ENCODE measurements at places on chromosomes 3 and 15.

DNA sequence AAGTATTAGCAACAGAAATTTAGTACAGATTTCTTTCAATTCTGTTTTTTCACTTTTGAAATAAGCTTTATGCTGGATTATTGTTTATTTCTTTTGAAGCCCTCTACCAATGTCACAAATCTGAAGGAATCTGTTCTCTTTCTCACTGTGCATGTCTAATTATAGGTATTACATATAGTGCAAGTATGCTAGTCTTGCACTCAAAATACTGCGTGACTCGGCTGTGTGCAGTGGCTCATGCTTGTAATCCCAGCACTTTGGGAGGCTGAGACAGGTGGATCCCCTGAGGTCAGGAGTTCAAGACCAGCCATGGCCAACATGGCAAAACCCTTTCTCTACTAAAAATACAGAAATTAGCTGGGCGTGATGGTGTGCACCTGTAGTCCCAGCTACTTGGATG lies 95.8 kb upstream of the PLAAT1 start:
- no peaks in the 10 kb centered on the region for H3K36me3 ChIP-seq
- DNase-seq = no peak
- no peak overlapping the region for H3K27ac ChIP-seq
- no peak overlapping the region for H3K4me3 ChIP-seq
- H3K4me1 ChIP-seq = no peaks in the 10 kb centered on the region
- no peaks in the 10 kb centered on the region for H3K27me3 ChIP-seq

DNA sequence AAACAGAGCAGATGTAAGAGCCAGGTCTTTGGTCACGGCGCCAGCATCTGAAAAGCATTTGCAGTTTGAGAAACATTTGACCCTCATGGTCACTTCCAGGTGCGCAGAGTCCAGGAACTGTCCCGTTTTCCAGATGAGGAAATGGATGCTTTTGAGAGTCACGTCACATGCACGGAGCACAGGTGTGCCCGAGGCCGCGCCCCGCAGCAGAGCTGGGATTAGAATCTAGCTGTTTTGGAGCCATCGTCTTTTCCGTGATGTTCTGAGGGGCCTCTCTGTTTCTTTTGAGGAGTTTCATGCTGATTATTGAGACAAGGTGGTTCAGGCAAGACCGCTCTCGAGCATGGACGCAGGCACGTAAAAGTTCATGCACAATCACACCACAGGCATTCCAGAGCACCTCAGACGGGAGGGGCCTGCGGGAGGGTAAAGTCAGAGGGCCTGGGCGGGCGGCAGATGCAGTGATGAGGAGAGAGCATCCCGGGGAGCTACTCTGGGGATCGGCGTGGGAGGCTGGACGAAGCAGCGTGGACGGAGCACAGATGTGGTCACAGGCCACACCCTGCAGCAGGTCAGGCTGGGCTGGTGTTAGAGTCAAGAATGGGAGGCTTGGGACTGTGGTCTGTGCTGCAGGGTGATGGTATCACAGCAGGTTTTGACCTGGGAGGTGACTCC lies 139.2 kb upstream of the MEF2A start:
- H3K36me3 ChIP-seq = no peaks in the 10 kb centered on the region
- H3K4me1 ChIP-seq = peaks cover 21% of the 10 kb centered on the region
- no peaks in the 10 kb centered on the region for H3K27me3 ChIP-seq
- no peak for DNase-seq
- H3K27ac ChIP-seq = peak overlapping the region; percentile 83

DNA sequence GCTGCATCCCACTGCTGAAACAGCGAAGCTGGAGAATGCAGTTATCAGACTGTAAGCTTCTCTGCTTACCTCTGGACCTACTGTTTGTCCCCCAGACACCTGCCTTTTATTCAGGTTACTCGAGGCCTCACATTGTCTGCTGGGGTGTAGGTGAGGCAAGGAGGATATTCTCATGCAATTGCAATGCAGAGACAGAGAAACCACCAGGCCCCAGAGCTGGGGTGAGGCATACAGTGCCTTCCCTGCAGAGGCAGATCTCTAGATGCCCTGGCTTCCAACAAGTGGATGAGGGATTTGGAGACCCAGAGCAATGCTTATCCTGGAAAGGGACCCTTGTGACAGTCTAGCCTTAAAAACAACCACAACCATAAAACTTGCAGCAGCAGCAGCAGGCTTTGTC lies 263.4 kb upstream of the ST8SIA2 start:
- no peak overlapping the region for H3K4me3 ChIP-seq
- H3K4me1 ChIP-seq = no peaks in the 10 kb centered on the region
- no peak for DNase-seq

GRCh38 chr3:179962629-179963387 lies 73.9 kb downstream of the PEX5L start:
- no peaks in the 10 kb centered on the region for H3K36me3 ChIP-seq
- no peak overlapping the region for H3K4me3 ChIP-seq
- H3K4me1 ChIP-seq = no peaks in the 10 kb centered on the region
- no peaks in the 10 kb centered on the region for H3K27me3 ChIP-seq
- DNase-seq = no peak

DNA sequence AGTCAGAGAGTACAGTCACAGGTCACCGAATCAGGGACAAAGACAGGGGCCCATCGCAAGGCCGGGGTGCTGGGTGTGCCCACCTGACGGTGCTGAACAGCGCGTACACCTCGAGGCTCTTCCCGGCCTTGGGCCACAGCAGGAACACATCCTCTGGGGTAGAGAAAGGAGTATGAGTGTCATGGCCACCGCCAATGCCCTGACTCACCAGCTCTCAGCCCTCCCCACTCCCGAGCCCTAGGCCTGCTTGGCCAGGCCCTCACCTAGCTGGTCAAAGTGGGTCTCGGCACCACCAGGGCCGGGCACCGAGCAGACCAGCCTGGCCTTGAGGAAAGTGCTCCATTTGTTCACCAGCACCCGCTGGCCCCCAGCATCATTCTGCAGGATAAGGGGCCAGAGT lies 4.2 kb downstream of the SEMA3G start:
- H3K36me3 ChIP-seq = no peaks in the 10 kb centered on the region
- H3K27me3 ChIP-seq = no peaks in the 10 kb centered on the region
- no peaks in the 10 kb centered on the region for H3K4me1 ChIP-seq
- no peak overlapping the region for H3K27ac ChIP-seq
- no peak overlapping the region for H3K4me3 ChIP-seq

DNA sequence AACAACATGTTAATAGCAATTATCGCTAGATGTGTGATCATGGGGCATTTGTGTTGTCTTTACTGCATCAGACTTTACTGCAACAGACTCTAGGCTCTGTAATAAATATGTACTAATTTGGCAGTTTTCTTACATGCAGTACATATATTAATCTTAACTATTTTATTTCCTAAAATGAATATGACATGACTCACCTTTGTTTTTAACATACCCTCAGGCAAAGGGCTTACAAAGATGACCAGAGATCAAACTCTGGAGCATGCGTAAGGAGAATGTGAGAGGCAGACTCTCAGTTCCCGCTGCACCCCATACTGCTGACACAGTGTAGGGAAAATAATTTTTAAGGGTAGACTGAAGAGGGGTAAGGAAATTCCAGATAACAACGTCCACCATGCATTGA lies 7.2 kb upstream of the FAM174B start:
- no peak overlapping the region for H3K27ac ChIP-seq
- no peak overlapping the region for H3K4me3 ChIP-seq
- no peaks in the 10 kb centered on the region for H3K27me3 ChIP-seq

GRCh38 chr15:90818251-90819210 lies 49.9 kb upstream of the FURIN start:
- H3K4me1 ChIP-seq = peaks cover 11% of the 10 kb centered on the region
- no peaks in the 10 kb centered on the region for H3K27me3 ChIP-seq
- no peak overlapping the region for H3K4me3 ChIP-seq
- no peak overlapping the region for H3K27ac ChIP-seq
- H3K36me3 ChIP-seq = no peaks in the 10 kb centered on the region
- no peak for DNase-seq

DNA sequence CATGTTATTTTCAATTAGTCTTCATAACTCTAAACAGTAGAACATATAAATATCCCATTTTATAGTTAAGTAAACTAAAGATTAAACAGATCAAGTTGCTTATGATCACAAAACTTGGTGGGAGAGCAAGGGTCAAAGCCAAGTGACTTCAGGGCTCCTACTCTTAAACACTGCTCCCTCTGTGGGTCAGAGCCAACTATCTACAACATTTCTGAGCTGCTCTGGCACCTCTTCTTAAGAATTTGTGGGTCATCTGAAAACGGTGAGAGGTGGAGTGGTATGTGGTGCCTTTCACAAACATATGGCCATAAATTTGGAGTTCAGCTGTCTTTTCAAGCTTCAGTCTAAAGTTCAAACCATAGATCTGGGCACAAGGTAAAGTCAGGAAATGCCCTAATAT lies 10.9 kb downstream of the ATG3 start:
- H3K27me3 ChIP-seq = no peaks in the 10 kb centered on the region
- H3K36me3 ChIP-seq = peaks cover 21% of the 10 kb centered on the region
- no peak overlapping the region for H3K4me3 ChIP-seq
- H3K4me1 ChIP-seq = peaks cover 4% of the 10 kb centered on the region
- no peak for DNase-seq
- no peak overlapping the region for H3K27ac ChIP-seq

DNA sequence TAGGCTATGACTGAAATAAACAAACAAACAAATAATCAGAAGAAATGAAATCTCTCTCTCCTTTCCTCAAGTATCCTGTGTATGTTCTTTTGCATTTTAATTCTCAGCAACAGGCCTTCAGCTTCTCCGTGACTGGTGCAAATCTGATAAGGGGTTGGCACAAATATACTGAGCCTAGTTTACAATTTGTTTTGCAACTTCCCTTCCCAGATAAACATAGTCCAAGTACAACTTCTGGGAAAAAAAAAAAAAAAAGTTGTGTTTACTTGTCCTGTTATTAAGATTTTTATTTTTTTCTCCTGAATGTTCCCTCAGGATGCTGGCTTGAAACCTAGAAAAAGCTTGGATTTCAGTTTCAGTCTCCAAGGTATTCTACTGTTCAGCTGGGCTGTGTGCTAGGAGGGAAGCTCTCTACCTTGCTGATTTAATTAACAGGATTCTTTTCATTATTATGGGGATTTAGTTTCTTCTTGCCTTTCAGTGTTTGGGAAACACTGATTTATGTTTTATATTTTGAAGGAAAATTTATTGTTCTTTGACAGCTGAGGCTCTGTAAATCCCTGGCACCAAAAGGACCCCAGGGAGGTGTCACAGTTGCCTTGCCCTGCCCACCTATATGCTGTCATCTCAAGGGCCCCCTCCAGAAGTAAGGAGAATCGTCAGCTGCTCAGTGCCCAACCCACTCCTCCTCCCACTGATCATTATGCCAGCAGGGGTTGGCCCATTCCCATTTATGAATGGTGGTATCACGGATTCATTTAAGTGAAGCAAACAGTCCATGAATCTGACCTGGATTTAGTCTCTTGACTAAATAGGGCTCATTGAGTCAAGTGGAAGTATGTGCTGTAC lies 185.2 kb downstream of the MEIS2 start:
- no peaks in the 10 kb centered on the region for H3K27me3 ChIP-seq
- peak overlapping the region; percentile 22 for H3K4me3 ChIP-seq
- no peaks in the 10 kb centered on the region for H3K36me3 ChIP-seq
- H3K4me1 ChIP-seq = peaks cover 17% of the 10 kb centered on the region
- H3K27ac ChIP-seq = no peak overlapping the region

DNA sequence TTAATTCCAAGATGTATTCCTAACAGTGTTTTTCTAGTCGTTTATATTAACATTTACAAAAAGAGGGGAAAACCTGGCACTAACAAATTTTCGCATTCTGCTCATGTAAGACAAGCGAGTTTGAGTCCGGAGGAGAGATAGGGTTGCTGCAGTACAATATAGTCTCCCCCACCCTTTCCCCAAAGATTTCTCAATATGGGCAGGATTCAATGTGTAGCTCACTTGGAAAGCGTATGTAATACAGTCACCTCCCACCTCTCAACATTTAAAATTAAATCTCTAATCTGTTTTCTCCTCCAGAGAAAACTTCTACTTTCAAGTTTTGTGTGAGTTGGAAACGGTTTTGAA lies 57.9 kb downstream of the CMSS1 start:
- no peaks in the 10 kb centered on the region for H3K36me3 ChIP-seq
- H3K27me3 ChIP-seq = no peaks in the 10 kb centered on the region
- no peak for DNase-seq
- peak overlapping the region; percentile 96 for H3K4me3 ChIP-seq
- H3K4me1 ChIP-seq = no peaks in the 10 kb centered on the region

GRCh38 chr3:129727707-129728106 lies 121.2 kb upstream of the PLXND1 start:
- no peaks in the 10 kb centered on the region for H3K27me3 ChIP-seq
- H3K27ac ChIP-seq = no peak overlapping the region

DNA sequence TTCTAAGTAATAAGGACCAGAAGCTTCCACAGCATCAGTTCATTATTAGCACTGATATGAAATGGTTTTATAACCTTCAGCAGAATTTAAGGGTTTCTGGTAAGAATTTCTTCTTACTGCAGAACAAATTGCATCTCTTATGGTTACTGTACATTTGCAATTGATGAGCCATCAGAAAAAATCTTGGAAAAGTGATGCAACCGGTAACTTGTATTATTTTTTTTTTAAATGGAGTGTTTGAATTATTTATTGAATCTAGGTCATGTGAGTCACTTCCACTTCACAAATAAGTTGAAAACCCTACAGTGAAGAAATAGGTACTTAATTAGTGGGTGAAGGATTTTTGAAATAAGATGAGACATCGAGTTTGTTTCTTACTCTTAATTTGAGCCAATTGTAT lies 786.0 kb downstream of the TUSC7 start:
- no peak overlapping the region for H3K27ac ChIP-seq
- DNase-seq = no peak
- no peak overlapping the region for H3K4me3 ChIP-seq
- no peaks in the 10 kb centered on the region for H3K4me1 ChIP-seq
- H3K27me3 ChIP-seq = no peaks in the 10 kb centered on the region

DNA sequence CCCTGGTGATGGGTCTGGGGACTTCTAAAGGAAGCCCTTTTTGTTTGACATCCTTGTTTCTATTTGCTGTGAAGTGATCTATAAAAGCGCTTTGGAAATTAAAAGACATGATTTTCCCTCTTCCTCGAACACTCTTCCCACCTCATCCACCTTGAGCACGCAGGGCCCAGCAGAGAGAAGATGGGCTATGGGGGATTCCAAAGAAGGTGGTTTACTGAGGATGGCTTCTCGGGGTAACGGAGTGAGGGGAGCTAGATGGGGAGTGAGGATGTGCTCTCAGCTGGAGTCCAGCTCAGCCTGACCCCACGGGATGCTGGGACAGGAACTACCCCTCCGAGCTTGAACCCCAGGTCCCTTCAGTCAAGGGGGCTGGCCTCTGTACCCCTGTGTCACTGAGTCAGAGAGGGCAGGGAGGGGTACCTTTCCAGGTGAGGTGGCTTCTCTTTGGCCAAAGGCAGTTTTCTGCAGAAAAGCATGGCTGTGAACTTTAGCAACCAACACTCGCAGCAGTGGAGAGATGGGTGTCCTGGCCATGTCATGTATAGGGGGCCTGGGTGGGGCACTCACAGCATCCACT lies 180.7 kb upstream of the SMAD3 start:
- H3K27ac ChIP-seq = no peak overlapping the region
- H3K36me3 ChIP-seq = no peaks in the 10 kb centered on the region
- H3K27me3 ChIP-seq = no peaks in the 10 kb centered on the region
- H3K4me3 ChIP-seq = no peak overlapping the region

- no peaks in the 10 kb centered on the region for H3K36me3 ChIP-seq
- DNase-seq = no peak
- H3K27ac ChIP-seq = no peak overlapping the region
- H3K4me3 ChIP-seq = no peak overlapping the region
Measured at GRCh38 chr3:84967767-84968581, 9.2 kb downstream of the CADM2 start.

Data from thoracic aorta (tissue), 2 donors.